ENCODE measurements at places on chromosomes 5 and 9. TPM values are rescaled to one million over a fixed set of nuclear protein-coding genes. Genes with fewer than 3 reads are reported as not detected.

- no peaks in the 10 kb centered on the region for H3K27me3 ChIP-seq
- peaks cover 5% of the 10 kb centered on the region for H3K4me1 ChIP-seq
- no peak overlapping the region for H3K4me3 ChIP-seq
- no peak for DNase-seq
- no peak overlapping the region for H3K27ac ChIP-seq
Measured at GRCh38 chr9:122281368-122281767, 16.7 kb downstream of the MRRF start.

RNF180 gene
- total RNA-seq = not detected

DNA sequence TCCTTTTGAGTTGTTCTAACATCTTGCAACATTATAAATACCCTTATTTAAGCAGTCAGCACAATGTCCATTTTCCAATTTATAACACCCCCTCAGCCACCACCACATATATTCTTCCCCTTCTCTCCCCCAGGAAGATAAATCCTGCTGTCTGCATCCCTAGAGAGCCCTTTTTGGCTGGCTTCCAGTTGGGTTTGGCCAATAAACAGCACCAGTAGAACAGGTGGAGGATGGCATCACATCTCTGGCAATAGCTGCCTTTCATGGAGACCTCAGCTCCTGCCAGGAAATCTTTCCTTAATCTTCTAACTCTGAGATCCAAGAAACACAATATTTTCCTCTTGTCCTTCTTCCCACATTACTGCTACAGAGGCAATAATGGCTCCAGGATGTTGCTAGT, 53.7 kb downstream of the TRIM36 start:
- no peaks in the 10 kb centered on the region for H3K4me1 ChIP-seq
- no peak for DNase-seq
- no peak overlapping the region for H3K4me3 ChIP-seq
- no peaks in the 10 kb centered on the region for H3K36me3 ChIP-seq

GRCh38 chr5:73496984-73497457, 1.2 kb upstream of the BTF3 start:
- H3K4me1 ChIP-seq = peaks cover 23% of the 10 kb centered on the region
- peak overlapping the region; percentile 100 for H3K27ac ChIP-seq
- H3K36me3 ChIP-seq = peaks cover 36% of the 10 kb centered on the region
- H3K4me3 ChIP-seq = peak overlapping the region; percentile 96
- peaks cover 9% of the 10 kb centered on the region for H3K27me3 ChIP-seq

GRCh38 chr9:750249-750967, 91.1 kb upstream of the DMRT1 start:
- H3K4me1 ChIP-seq = peaks cover 41% of the 10 kb centered on the region
- no peak for DNase-seq
- no peak overlapping the region for H3K27ac ChIP-seq
- no peak overlapping the region for H3K4me3 ChIP-seq
- no peaks in the 10 kb centered on the region for H3K27me3 ChIP-seq

- H3K4me3 ChIP-seq = no peak overlapping the region
- no peaks in the 10 kb centered on the region for H3K4me1 ChIP-seq
- no peak for DNase-seq
- peaks cover 5% of the 10 kb centered on the region for H3K27me3 ChIP-seq
- no peak overlapping the region for H3K27ac ChIP-seq
Measured at GRCh38 chr9:135240222-135240621, 152.8 kb downstream of the OLFM1 start.

DNA sequence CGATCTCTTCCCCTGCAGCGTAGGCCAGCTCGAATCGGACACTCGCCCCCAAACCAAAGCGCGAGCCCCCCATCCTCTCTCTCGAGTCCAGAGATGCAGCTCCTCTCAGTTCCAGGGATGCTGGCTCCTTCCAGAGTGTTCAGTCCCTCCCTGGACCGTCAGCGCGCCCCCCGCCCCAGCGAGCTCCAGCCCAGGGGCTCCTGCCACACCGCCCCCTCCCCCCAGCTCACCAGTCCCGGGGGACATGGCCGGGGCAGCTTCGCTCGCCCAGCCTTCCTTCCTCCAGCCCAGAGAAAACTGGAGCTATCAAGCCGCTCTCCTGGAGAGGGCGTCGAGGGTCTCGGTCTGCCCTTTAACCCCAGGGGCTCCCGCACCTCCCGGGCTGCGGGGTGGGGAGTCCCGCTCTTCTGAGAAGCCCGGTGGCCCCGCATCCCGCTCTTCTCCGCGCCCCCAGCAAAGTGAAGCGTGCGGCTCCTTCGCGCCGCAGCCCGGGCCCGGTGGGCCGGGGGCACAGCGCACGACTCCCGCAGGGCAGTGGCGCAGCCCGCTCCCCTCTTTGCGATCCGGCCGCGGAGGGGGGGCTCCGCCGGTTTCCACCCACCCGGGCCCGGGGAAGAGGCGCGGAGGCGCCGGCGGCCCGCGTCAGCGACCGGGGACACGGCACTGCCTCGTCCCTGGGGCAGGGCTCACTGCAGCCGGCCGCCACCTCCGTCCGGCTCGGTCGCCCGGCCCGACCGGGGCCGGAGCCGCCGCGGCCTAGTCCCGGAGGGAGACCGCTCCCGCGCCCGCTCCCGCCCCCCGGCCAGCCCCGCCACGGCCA, 587 bp downstream of the MIER3 start:
- H3K36me3 ChIP-seq = no peaks in the 10 kb centered on the region
- H3K27me3 ChIP-seq = peaks cover 19% of the 10 kb centered on the region
- peaks cover 18% of the 10 kb centered on the region for H3K4me1 ChIP-seq

NRG2 gene
- total RNA-seq = not detected

DNA sequence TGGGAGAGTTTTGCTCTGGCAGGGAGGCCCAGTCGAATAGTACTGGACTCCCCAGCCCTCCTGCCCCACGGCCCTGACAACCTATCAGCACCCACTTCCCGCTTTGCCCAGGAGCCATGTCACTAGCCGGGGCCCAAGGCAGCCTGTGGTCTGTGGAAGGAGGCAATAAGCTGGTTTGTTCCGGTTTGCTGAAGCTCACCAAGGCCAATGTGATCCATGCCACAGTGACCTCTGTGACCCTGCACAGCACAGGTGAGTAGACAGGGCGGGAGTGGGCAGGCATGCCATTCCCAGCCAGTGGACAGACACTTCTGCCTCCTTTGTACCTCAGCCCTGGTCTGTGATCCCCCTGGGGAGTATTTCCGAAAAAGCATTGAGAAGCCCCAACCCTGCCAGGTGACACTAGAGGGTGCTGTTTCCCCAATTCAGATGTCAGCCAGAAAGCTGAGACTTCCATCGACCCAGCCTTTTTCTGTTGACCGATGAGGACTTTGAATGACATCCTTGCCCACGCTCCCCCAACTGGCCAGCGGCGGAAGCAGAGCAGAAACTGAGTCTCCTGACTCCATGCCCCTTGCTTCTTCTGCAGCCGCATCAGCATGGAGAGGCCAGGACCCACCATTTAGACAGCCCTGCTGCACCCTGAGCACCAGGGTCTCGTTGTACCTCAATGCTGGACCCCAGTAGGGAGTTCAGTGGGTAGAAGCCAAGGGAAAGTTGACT, 9.6 kb downstream of the PCYOX1L start:
- no peak overlapping the region for H3K4me3 ChIP-seq
- peak; percentile 73 for DNase-seq
- peaks cover 5% of the 10 kb centered on the region for H3K4me1 ChIP-seq
- H3K27ac ChIP-seq = no peak overlapping the region

- no peak for DNase-seq
- no peaks in the 10 kb centered on the region for H3K36me3 ChIP-seq
- no peak overlapping the region for H3K27ac ChIP-seq
- no peaks in the 10 kb centered on the region for H3K4me1 ChIP-seq
Measured at GRCh38 chr9:7433508-7434292, 365.9 kb downstream of the DMAC1 start.

- H3K36me3 ChIP-seq = no peaks in the 10 kb centered on the region
- H3K4me3 ChIP-seq = no peak overlapping the region
- peaks cover 35% of the 10 kb centered on the region for H3K4me1 ChIP-seq
- no peak for DNase-seq
- no peaks in the 10 kb centered on the region for H3K27me3 ChIP-seq
Measured at GRCh38 chr9:111805830-111806241, 11.1 kb upstream of the SHOC1 start.

DNA sequence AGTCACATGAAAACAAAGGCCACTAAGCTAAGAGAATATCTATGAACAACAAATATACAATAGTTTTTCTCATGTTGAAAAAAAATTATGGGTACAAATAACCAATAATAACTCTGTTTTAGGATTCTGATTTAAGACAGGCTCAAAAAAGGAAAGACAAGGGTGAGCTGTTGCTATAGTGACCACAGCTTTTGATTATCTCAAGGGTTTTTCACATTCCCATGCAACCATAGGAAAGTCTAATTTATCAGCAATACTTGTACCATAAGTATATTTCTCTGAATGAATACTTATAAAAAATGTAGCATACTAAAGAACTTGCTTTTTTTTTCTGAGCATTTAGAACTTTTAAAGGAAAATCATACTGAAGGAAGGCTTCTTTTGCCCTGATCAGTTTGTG, 68.0 kb downstream of the MRPS27 start:
- no peak for DNase-seq
- no peaks in the 10 kb centered on the region for H3K27me3 ChIP-seq
- H3K27ac ChIP-seq = no peak overlapping the region

DNA sequence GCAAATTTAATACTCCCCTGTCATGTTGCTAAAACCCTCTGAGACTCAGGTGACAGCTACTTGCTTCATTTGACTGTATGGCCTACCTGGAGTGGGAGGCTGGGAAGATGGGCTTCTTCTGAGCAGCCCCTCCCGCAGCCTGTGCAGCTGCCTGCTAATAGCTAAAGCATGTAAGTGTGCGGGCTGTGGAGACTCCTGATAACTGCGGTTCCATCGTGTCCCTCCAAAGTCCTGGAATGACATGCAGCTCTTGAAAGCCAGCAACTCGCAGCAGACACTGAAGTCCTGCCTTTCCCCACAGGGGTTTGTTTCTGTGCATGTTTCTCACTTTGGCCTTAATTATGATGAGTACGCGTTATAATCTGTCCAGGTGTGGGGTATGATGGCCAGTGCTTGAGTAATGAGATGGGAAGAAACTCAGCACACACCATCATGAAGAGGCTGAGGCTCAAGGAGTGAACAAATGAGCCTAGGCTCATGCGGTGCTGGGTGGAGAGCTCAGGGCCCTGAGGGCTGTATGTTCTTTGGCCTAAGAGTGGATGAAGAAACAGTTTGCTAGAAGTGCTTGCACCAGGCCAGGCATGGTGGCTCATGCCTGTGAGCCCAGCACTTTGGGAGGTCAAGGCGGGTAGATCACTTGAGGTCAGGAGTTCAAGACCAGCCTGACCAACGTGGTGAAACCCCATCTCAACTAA, 119.1 kb downstream of the DOCK2 start:
- no peaks in the 10 kb centered on the region for H3K4me1 ChIP-seq
- DNase-seq = no peak
- no peak overlapping the region for H3K4me3 ChIP-seq
- peaks cover 37% of the 10 kb centered on the region for H3K36me3 ChIP-seq

- H3K4me1 ChIP-seq = no peaks in the 10 kb centered on the region
- no peak for DNase-seq
- H3K36me3 ChIP-seq = no peaks in the 10 kb centered on the region
- H3K27me3 ChIP-seq = no peaks in the 10 kb centered on the region
- no peak overlapping the region for H3K27ac ChIP-seq
Measured at GRCh38 chr5:167503926-167504720, 787.3 kb upstream of the WWC1 start.

DNA sequence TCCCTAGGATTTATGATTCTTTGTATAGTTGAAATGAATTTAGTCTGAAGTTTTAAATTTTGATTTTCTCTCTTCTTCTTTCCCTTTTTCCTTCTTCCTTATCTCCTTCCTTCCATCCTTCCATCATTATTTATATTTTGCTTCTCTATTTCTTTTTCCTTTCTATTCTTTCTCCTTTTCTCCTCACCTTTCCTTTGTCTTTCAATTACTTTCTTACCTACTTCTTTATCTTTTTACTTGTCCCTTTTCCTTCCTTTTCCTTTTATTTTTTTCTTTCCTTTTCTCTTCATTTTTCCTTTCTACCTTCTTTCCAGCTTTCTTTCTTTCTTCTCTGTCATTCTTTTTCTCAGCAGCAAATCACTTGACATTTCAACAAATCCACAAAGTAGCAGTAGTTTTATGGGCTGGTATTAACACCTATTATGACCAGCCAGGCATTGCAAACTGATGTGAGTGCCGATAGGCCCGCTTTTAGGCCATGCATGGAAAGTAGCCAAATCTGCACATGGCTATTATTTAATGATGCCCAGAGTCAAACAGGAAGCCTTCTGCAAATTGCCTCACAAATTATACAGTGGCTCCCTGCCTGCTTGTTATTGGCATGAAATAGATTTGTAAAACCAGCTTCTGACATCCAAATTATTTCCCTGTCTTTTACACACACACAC, 37.1 kb upstream of the NR3C1 start:
- no peak for DNase-seq
- H3K27me3 ChIP-seq = no peaks in the 10 kb centered on the region
- H3K36me3 ChIP-seq = no peaks in the 10 kb centered on the region
- peaks cover 24% of the 10 kb centered on the region for H3K4me1 ChIP-seq

- no peaks in the 10 kb centered on the region for H3K27me3 ChIP-seq
- peaks cover 37% of the 10 kb centered on the region for H3K36me3 ChIP-seq
- H3K27ac ChIP-seq = no peak overlapping the region
Measured at GRCh38 chr5:5454391-5454790, 31.9 kb downstream of the ICE1 start.

- no peak overlapping the region for H3K4me3 ChIP-seq
- H3K4me1 ChIP-seq = peaks cover 15% of the 10 kb centered on the region
- H3K36me3 ChIP-seq = peaks cover 1% of the 10 kb centered on the region
- H3K27ac ChIP-seq = no peak overlapping the region
Measured at GRCh38 chr5:40555886-40556285, 123.8 kb upstream of the PTGER4 start.

GRCh38 chr9:38651400-38652042, 31.1 kb upstream of the ANKRD18A start:
- no peak overlapping the region for H3K27ac ChIP-seq
- H3K4me1 ChIP-seq = no peaks in the 10 kb centered on the region
- H3K36me3 ChIP-seq = no peaks in the 10 kb centered on the region

PLCXD3 gene
- not detected for total RNA-seq
